ENCODE measurements at places on chromosomes 12 and 14.
A peak's percentile ranks its signal among the peaks of the same experiment; 100 is the strongest.

- DNase-seq, result no peak
Observed at GRCh38 chr12:127038152-127038551, 1228.8 kb upstream of the TMEM132C start.

DNA sequence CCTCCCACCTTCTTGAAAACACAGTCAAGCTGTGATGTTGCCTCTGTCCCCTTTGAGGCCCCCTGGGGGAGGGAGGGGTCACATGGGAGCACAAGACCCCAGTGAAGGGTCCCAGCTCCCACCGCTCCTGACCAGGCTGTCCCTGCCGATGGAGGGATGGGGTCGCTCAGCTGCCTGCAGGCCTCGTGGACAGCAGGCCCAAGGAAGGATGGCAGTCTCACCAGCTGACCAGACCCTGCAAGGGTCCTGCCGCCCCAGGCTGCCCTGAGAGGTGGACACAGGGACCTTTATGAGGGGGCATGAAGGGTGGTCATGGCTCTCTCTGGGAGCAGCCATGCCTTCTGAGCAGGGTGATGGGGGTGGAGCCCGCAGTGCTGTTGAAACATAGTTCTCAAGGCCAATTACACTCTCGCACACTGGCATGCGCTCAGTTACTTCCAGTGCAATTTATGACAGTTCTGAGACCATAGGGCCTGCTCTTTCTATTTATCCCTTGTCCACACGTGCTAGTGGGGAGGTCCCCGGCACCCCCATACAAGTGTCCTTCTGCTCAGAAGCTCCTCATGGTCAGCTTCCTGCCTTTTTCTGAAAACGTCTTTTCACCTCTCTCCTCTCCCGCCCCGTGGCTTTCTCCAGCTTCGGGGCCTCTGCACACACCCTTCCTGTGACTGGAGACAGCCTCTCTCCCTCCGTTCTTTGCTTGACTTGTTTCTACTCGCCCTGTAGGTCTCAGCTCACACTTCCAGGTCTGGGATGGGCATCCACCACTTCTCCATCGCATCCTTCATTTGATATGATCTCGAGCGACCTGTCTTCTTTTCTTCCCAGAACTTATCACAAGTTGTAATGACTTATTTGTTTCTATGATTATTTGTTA, 313.1 kb downstream of the ADGRD1 start:
- DNase-seq, result no peak

DNA sequence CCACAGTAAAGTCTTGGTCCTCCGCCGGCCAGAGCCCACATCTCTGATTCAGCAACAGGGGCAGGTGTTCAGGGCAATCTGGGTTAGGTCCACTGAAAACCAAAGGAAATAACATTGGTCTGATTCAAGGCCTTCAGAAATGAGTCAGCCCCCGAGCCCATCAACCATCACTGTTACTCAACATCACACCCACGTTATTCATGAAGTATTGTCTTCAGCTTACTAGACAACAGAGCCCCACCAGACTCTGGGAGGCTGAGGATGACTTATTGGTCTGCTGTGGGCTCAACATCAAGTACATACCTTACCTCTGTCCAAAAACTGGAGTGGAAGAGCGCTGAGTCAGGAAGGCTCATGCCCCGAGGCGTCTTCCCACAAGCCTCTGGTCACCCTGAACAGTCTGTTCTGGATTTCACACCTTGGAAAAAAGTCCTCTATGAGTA, 97.5 kb downstream of the ZFP36L1 start:
- peak; percentile 100 for DNase-seq

DNA sequence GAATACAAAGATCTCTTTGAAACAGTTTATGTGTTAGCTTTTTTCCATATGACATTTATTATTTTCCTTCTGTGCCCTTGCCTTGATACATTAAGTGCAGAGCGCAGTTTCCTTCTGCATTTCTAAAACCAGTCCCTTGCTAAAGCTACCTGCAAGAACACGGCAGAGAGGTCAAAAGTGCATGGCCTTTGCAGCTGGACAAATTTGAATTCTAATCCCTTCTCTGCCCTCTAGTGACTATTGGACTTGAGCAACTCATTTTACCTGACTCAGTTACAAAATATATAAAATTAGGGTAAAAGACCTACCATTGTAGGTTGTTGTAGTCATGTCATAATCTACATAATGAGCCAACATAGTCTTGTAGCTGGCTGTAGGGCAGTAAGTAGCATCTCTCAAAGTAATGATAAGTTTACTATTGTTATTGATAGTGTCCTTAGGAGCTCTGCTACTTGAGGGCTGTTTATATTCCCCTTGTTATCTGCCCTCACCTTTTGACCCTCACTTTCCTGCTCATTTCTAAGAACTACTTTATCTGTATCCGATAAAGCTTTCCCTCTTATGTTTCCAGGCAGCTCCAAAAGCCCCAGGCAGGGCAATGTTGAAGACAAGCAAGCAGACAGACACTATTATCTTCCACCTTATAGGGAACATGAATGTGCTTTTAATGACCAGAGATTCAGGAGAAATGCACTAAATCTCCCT, 120.0 kb upstream of the PDZRN4 start:
- DNase-seq, result no peak

GRCh38 chr12:63706336-63706735, 38.0 kb upstream of the DPY19L2 start:
- DNase-seq, result no peak

DNA sequence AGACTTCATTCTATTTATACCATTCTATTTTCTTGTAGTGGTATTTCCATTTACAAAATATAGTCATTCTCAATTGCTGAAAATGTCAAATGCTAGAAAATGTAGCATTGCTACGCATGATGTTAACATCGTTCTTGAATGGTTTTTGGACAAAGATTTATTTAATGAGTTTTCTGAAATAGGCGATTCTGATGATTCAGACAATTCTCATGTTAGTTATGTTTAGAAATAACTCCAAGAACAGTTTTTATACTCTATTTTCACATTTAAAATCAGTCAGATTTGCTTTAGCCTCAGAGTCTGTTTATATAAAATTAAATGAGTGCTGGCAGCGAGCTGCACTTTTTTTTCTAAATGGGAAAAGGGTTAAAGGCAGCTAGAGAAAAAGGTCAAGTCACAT, 414.8 kb upstream of the MGAT4C start:
- no peak for DNase-seq

DNA sequence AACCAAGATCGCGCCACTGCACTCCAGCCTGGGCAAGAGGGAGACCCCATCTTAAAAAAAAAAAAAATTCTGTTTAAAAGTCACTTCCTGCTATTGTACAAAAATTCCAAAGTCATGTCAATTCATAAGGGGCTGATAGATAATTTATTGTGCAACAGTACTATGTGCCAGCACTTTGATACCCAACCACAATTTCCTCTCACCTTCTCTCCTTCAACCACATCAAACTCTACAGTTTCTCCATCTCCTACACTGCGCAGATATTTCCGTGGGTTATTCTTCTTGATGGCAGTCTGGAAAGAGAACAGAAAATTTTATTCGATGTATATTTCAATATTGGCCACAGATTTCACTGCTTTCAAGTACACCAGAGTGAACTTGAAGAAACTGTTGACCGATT, 7.6 kb downstream of the YBX3 start:
- DNase-seq, result no peak

GRCh38 chr12:92503029-92503931, 199.5 kb upstream of the PLEKHG7 start:
- DNase-seq, result no peak
